ENCODE measurements at places on chromosomes 2 and 18. TPM values are rescaled to one million over a fixed set of nuclear protein-coding genes. Genes with fewer than 3 reads are reported as not detected.
A peak's percentile ranks its signal among the peaks of the same experiment; 100 is the strongest.

GRCh38 chr18:63164396-63164795, 155.2 kb downstream of the BCL2 start:
- no peak for DNase-seq

DNA sequence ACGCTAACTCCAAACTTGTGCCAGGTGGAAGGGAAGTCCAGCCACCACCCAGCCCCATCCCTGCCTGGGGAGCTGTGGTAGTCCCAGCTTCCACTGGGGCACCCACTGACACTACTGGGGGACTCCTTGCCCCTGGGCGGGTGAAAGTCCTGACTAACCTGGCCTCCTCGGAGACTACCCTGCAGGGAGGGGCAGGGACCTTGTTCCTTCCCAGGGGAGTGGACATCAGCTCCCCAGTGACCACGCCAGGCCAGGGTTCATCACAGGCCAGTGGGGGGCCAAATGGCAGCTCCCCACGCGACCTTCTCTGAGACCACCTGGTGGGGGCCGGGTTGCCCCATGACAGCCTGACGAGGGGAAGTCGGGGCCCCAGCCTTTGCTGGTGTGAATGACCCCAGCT, 420.0 kb upstream of the SALL3 start:
- no peak for DNase-seq

- DNase-seq = peak; percentile 72
Observed at GRCh38 chr2:193868833-193869232, 1674.1 kb upstream of the TMEFF2 start.

- no peak for DNase-seq
Observed at GRCh38 chr2:41829052-41829451, 218.8 kb upstream of the PKDCC start.

Gene RBM45
- 12.1 TPM for total RNA-seq

DNA sequence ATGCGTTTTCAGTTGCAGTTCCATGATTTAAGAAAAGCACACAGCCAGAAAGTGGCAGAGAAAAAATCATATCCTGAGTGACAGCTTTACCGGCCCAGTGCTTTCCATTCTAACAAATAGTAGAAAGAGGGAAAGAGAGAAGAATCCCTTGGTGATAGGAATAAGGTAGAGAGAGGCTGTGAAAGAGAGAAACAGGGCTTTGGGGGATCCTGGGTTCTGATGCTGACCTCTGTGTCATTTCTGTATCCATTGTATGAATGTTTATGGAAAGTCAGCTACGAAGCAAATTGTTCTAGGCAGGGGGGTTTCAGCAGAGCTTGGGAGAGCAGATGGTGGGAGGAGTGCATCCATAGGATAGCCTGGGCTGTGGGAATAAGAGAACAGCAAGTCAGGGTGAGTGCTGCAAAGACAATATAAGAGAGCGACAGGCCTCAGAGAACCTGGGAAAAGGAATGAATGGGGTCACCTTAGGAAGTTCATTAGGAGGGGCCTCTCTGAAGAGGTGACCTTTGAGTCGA, 203.4 kb upstream of the TNP1 start:
- DNase-seq = no peak

Gene CACNB4
- total RNA-seq = 0.17 TPM

Gene GAL3ST2
- not detected for total RNA-seq

DNA sequence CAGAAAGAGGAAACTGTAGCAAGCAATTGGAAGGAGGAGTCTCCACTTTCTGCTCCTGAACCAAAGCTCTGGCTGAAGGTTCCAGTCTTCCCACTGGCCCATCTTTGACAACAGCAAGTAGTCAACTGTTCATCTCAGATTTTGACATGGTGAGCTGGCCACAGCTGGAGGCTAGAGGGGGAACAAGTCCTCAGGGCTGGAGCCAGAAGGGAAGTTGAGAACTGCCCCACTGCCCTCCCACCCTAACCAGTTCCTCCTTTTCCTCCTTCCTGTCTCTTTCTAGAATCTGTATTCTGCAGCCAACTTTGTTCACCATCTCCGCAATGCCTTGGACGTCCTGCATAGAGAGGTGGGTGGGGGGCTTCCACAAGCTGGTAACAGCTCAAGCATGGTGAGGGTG, 105.8 kb downstream of the PLB1 start:
- no peak for DNase-seq

GRCh38 chr2:207768168-207768865, 1.4 kb downstream of the FZD5 start:
- peak; percentile 64 for DNase-seq

DNA sequence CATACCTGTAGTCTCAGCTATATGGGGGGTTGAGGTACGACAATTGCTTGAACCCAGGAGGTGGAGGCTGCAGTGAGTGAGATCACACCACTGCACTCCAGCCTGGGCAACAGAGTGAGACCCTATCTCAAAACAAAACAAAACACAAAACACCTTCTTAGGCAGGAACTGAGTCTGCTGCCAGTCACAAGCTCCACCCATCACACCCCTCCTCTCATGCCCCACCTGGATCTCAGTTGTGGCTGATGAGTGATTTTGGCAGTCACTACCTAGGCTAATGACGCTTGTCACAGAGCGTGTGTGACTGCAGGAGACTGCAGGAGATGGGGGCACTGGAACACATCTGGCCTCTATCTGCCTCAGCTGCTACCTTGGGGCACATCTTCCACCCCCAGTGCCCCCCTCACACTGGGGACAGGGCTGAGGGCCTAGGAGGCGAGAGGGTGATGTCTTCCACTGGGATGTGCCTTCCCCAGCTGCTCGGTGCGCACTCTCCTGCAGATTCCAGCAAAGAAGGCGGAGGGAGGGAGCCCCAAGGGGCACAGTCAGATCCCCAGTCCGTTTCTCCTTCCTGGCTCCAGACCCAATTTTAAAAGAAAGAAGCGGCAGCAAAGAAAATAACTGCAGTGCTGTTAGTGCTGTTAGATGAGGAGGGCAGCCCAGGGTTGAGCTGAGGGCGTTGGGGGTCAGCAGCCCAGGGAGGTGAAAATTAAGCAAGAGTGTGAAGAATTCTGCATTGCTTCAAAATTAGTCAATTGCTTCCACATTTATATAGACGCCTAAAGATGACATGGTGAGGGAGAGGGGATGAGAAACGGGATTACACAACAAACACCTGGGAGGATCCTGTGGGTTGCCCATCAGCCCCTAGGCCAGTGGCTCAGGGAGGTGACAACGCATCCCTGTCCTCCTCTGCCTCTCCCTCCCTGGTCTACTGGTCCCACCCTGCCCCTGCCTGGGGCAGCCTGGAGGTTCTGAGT, 143.6 kb upstream of the HAAO start:
- no peak for DNase-seq

DNA sequence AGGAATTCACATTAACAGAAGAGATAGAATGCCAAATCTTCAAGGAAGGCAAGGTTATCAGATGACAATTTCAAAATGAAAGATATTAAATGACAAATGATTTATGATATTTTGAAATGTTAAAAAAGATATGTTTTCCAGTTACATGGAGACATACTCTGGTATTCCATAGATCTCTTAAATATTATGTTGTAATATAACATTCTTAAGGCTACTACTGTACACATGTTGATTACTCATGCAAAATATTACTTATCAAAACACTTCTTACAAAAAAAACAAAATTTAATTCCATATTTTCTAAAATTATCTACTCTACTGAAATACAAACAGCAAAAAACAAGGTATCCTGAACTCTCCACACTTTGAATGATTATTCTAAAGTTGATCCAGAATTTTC, 22.9 kb downstream of the RTTN start:
- no peak for DNase-seq

DNA sequence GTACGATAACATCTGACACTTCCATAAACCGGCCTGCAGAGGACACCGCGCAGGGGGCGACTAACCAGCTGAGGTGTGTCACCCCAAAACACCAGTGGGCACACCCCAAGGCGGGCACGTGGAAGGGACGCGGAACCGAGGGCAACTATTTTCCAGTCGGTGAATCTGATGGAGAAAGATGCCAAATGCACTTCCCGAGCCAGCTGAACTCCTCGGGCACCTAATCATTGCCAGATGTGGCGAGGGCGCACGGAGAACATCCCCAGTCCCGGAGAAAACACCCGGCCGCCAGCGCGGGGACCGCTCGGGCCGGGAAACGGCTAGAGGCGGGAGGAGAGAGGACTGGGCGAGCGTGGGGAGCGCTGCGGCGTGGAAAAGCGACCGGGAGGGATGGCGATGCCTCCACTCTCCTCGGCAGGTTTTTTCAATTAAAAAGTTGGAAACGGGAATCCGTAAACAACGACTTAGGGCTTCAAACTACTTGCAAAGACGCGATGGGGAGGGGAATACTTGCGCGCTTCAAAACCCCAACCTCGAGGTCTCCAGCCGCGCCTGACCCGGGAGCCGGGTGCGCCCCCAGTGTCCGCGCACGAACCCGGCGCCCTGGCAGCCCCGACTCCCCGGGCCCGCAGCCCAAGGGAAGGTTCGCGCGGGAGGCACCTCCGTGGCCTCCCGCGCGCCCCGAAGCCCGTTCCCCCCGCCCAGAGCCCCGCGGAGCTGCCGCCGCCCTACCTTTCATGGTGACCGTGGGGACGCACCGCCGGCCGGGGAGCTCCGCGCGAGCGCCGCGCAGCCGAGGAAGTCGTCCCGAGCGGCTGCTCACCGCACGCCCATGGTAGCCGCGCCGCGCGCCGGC, 497 bp downstream of the COLEC12 start:
- DNase-seq = peak; percentile 15

Gene TMEM169
- 0.27 TPM for total RNA-seq

- peak; percentile 37 for DNase-seq
Observed at GRCh38 chr2:44244135-44244871, 31.0 kb upstream of the SLC3A1 start.

Gene CSRNP3
- total RNA-seq = 0.59 TPM

Gene SPP2
- total RNA-seq = not detected

GRCh38 chr2:133579274-133579673, 11.0 kb upstream of the NCKAP5 start:
- DNase-seq = peak; percentile 95

All from mammary epithelial cell (primary cell).